ENCODE measurements at places on chromosomes 16 and 17. TPM values are rescaled to one million over a fixed set of nuclear protein-coding genes. Genes with fewer than 3 reads are reported as not detected.

Gene CD300H
- total RNA-seq: not detected

Gene ZNF469
- total RNA-seq: 0.54 TPM

- no peak for DNase-seq
Measured at GRCh38 chr17:49482144-49482817, 12.8 kb upstream of the NGFR start.

DNA sequence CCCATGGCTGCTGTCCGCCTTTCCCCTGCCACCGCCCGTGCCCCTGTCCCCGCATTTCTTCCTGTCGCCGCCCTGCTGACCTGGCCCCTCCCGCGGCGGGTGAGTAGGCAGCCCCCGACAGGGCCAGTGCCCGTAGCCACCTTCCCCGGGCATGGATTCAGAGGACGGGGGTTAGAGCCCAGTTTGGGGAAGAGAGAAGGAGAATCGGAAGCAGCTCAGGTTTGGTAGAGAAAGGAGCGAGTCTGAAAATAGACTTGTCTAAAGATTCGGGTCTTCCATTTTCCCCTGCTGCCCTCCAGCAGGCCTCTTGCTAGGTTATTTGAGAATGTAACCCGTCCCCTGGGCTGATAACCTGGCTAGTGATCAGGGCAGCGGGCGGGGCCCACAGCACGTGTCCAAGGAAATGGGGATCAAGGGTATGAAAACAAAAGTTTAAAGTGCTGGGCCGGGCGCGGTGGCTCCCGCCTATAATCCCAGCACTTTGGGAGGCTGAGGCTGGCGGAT lies 7.9 kb upstream of the CLDN9 start:
- no peak for DNase-seq

DNA sequence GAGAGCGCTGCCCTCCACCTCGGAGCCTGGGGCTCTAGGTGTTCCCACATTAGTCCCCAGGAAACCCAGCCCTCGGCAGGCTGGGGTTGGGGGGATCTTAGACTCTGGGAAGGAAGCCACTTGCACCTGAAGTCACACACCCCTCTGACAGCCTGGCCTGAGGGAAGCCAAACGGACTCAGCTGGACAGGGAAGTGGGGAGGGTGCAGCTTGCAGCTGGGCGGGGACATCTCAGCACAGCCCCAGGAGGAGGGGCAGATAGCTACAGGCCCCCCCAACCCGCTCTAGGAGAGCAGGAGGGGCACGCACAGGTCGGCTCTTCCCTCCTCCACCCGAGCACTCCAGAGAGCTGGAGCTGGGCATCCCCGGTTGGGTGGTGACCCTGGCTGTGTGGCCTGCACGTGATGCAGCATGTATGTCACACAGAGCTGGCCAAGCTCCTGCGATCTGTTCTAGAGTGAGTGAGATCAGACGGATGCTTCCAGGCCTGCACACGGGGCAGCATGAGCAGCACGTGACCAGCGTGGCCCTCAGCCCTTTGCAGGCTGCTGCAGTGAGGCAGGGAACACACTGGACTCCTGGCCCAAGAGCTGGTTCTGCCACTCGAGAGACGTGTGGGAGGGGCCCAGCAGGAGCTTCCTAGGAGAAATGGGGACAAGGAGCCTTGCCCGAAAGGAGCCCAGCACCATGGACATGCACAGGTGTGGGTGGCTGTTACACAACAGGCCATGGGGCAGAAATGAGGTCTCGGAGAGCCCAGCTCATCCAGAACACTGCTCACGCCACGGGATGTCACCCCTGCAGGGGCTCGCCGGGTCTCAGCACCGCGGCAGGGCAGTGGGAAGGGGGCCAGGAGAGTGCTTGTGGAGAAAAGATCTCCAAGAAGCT lies 15.4 kb downstream of the KIFC3 start:
- no peak for DNase-seq

- DNase-seq: no peak
Measured at GRCh38 chr17:27366437-27366836, 72.5 kb downstream of the WSB1 start.

DNA sequence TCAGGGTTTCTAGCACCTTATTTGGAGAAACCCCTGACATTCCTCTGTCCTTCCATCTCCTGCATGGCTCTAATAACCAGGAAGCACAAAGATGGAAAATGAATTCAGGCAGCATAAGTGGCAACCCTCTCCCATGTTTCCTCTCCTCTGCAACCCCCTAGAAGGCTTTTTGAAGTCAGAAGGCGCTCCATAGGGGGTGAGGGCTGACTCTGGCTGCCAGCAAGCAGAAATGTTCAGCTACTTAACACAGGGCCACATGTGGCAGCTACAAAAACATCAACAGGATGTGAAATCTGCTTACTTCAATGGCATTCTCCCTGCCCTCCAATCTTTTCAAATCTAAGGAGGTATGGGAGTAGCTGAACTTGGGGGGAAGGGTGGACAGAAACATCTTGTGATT lies 55.2 kb upstream of the IRX5 start:
- no peak for DNase-seq

- DNase-seq: peak; percentile 88
Measured at GRCh38 chr17:7687072-7687907, at the start of gene TP53. Gene TP53, minus strand, starts transcription at chr17:7687490. Its CDS starts 10,896 bp downstream, at chr17:7676594.

- DNase-seq: no peak
Measured at GRCh38 chr17:33990943-33991706, 264.0 kb upstream of the CCL2 start.

GRCh38 chr16:62969711-62970318 lies 933.6 kb upstream of the CDH8 start:
- no peak for DNase-seq

Data from activated naive CD4-positive, alpha-beta T cell treated with anti-CD3 and anti-CD28 coated beads, Interleukin-2, amount 50 U/mL, for 72 hours (primary cell).